Activated naive CD8-positive, alpha-beta T cell treated with anti-CD3 and anti-CD28 coated beads, Interleukin-2, amount 50 U/mL, for 24 hours (primary cell): ENCODE measurements at places on chromosomes 12 and 14.

GRCh38 chr12:46259071-46259470 lies 9.8 kb downstream of the SLC38A1 start:
- peaks cover 61% of the 10 kb centered on the region for H3K36me3 ChIP-seq
- H3K4me1 ChIP-seq, result peaks cover 60% of the 10 kb centered on the region

DNA sequence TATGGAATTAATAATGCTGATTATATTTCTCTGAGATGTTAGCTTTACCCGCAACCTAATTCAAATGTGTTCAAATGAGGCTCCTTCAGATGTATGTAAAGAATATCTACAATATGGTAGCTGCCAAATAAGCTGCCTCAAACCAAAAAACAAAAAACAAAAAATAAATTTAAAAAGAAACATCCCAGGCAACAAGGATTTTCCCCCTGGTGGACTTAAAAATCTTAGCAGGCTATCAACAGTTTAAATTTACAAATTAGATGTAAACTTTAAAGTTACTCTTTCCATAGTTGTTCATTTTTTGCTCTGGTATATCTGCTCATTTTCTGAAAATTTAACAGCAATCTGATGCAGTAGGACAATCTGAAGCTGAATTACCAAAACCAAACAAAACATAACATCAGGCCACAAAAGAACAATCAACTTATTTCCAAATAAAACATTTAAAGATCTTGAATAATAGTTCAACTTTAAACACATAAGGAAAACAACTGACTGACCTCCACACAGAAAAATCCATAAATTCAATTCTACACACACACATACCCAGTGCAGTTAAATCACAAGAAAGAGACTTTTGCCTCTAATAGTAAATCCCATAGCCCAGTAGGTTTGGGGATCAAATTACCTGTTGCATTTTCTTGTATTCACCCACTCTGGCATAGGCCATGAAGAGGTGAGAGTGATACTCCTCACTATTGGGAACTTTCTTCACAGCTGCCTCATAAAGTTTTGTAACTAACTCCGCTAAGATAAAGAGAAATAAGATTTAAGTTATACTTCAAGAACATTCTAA lies 21.3 kb downstream of the NAA25 start:
- H3K27me3 ChIP-seq, result no peaks in the 10 kb centered on the region
- peaks cover 22% of the 10 kb centered on the region for H3K4me1 ChIP-seq
- DNase-seq, result no peak
- H3K36me3 ChIP-seq, result peaks cover 52% of the 10 kb centered on the region
- H3K27ac ChIP-seq, result no peak overlapping the region

- no peaks in the 10 kb centered on the region for H3K4me1 ChIP-seq
- no peaks in the 10 kb centered on the region for H3K36me3 ChIP-seq
- no peak overlapping the region for H3K4me3 ChIP-seq
- no peak overlapping the region for H3K27ac ChIP-seq
These were observed 24.0 kb downstream of the KITLG start for GRCh38 chr12:88556213-88556774.

- no peaks in the 10 kb centered on the region for H3K27me3 ChIP-seq
- no peaks in the 10 kb centered on the region for H3K4me1 ChIP-seq
- no peaks in the 10 kb centered on the region for H3K36me3 ChIP-seq
- H3K27ac ChIP-seq, result no peak overlapping the region
These were observed 276.5 kb downstream of the TMEM132C start for GRCh38 chr12:128543460-128543859.

DNA sequence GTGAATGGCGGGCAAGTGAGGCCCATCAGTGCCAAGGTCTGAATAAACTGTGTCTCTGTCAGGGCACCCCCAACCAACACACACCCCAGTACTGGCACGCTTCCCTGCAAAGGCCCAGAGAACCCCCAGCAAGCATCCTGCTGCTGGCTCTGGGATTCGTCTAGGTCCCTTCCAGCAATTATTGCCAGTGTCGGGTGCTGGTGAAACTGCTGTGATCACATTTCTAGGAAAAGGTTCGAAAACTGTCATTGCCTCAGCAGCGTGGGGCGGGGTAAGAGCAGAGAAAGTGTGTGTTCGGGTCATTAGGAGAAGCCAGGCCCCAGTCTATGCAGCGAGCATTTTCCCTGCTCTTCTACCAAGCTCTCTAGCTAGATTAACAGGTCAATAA lies 2.5 kb downstream of the FAM222A start:
- H3K4me3 ChIP-seq, result no peak overlapping the region
- DNase-seq, result no peak
- H3K4me1 ChIP-seq, result peaks cover 4% of the 10 kb centered on the region
- peaks cover 45% of the 10 kb centered on the region for H3K27me3 ChIP-seq
- no peaks in the 10 kb centered on the region for H3K36me3 ChIP-seq
- no peak overlapping the region for H3K27ac ChIP-seq

DNA sequence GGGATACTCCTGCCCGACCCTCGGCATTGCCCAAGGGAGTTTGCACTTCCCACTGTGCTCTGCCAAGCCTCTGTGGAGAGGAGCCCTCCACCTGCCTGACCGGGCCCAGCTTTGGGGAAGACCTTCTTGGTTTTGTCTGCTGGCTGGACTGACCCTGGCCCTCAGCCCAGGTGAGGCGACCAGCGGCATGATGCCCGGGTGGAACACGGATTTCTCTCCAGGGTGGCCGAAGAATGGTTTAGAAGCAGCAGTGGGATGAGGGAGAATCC lies 15.6 kb downstream of the ZBTB42 start:
- no peaks in the 10 kb centered on the region for H3K27me3 ChIP-seq
- H3K4me3 ChIP-seq, result peak overlapping the region; percentile 89
- H3K36me3 ChIP-seq, result peaks cover 2% of the 10 kb centered on the region
- DNase-seq, result peak; percentile 21

DNA sequence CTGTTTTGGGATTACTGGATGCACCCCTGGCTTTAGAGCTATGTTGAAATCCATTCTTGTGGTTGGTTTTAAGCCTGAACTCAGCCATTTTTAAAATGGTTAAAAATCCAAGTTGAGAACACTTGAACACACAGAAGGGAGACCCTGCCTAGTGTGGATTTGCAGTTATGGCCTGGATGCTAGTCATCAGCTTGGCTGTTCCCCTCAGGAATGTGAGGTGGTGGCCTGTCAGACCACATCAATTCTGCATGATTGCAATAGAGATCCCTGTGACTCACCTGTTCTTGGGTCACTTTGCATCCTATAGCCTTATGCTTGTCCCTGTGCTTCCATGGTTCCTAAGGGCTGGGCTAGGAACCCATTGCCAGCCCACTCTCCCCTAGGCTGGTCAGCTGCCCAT lies 454.1 kb downstream of the ATP23 start:
- no peaks in the 10 kb centered on the region for H3K36me3 ChIP-seq
- H3K4me1 ChIP-seq, result no peaks in the 10 kb centered on the region
- peaks cover 6% of the 10 kb centered on the region for H3K27me3 ChIP-seq

GRCh38 chr12:3061059-3061458 lies 16.1 kb upstream of the TSPAN9 start:
- no peak overlapping the region for H3K4me3 ChIP-seq
- H3K27ac ChIP-seq, result no peak overlapping the region
- H3K36me3 ChIP-seq, result no peaks in the 10 kb centered on the region
- DNase-seq, result no peak
- peaks cover 24% of the 10 kb centered on the region for H3K27me3 ChIP-seq
- no peaks in the 10 kb centered on the region for H3K4me1 ChIP-seq

GRCh38 chr14:21185491-21185890 lies 29.6 kb upstream of the OR5AU1 start:
- DNase-seq, result no peak
- H3K36me3 ChIP-seq, result peaks cover 2% of the 10 kb centered on the region

GRCh38 chr12:121653999-121654398 lies 15.5 kb downstream of the MORN3 start:
- H3K36me3 ChIP-seq, result peaks cover 15% of the 10 kb centered on the region
- no peaks in the 10 kb centered on the region for H3K27me3 ChIP-seq
- H3K4me1 ChIP-seq, result peaks cover 47% of the 10 kb centered on the region
- DNase-seq, result no peak
- no peak overlapping the region for H3K4me3 ChIP-seq

DNA sequence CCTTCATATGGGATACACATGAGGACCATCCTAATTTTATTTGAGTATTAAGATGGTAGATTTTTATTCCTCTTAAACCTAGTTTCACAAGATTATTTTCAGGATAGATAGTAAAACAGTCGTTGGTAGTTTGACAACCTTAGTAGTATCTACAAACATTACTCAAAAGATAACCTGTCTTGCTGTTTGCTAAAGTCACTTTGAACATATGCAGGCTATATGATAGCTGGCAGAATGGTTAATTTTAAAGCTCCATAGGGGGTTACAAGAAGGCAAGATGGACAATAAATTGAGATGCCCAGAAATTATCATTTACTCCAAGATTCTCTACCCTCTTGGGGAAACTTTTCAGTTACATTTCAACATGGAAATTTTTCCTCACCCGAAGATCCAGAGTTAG lies 525.7 kb downstream of the SOX5 start:
- DNase-seq, result no peak
- no peaks in the 10 kb centered on the region for H3K4me1 ChIP-seq
- no peak overlapping the region for H3K27ac ChIP-seq
- no peak overlapping the region for H3K4me3 ChIP-seq
- no peaks in the 10 kb centered on the region for H3K27me3 ChIP-seq
- H3K36me3 ChIP-seq, result no peaks in the 10 kb centered on the region

DNA sequence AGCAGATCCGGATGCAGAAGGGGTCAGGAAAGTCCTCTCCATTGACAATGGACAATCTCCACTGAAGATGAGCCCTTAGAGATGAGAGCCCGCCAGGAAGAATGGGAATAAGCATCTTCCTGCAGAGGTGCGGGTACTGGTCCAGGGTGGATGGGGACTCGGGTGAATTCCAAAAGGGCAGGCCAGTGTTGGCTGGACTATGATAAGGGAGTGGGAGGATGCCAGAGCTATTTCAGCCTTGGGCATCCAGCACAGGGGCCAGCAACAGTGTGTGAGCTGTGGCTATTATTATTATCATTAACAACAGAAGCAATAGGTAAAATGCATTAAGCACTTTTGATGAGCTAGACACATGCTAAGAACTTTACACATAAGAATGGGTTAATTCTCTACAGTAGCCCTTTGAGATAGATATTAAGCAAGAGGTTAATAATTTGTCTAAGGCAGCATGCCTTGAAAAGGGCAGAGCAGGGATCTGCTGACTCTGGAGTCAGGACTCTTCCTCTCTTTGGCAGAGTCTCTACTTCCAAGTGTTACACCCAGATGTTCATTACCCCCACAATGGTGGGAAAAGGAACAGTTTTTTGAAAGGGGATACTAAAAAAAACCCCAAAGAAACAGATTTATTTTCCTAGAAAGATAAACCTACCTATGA lies 55.2 kb downstream of the PRICKLE1 start:
- H3K4me1 ChIP-seq, result no peaks in the 10 kb centered on the region
- H3K27ac ChIP-seq, result no peak overlapping the region
- H3K4me3 ChIP-seq, result no peak overlapping the region
- DNase-seq, result no peak
- H3K27me3 ChIP-seq, result peaks cover 9% of the 10 kb centered on the region
- no peaks in the 10 kb centered on the region for H3K36me3 ChIP-seq

- H3K27me3 ChIP-seq, result peaks cover 18% of the 10 kb centered on the region
- H3K36me3 ChIP-seq, result no peaks in the 10 kb centered on the region
- no peaks in the 10 kb centered on the region for H3K4me1 ChIP-seq
- no peak for DNase-seq
- H3K4me3 ChIP-seq, result no peak overlapping the region
These were observed 89.1 kb downstream of the BBS10 start for GRCh38 chr12:76259106-76259505.

DNA sequence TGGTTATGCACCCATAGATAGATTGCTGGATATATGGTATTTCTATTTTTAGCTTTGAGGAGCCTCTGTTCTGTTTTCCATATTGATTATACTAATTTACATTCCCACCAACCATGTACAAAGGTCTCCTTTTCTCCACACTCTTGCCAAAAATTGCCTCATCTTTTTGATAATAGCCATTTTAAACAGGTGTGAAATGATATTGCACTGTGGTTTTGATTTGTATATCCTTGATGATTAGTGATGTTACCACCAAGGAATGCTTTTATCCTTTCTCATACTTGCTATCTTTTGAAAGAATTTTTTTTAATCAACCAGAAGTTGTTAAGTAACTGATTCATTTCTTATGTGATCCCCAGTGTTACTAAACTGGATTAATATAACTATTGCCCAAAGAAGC lies 60.0 kb downstream of the BBS10 start:
- peaks cover 21% of the 10 kb centered on the region for H3K27me3 ChIP-seq
- no peak overlapping the region for H3K27ac ChIP-seq
- no peaks in the 10 kb centered on the region for H3K36me3 ChIP-seq
- no peak overlapping the region for H3K4me3 ChIP-seq

DNA sequence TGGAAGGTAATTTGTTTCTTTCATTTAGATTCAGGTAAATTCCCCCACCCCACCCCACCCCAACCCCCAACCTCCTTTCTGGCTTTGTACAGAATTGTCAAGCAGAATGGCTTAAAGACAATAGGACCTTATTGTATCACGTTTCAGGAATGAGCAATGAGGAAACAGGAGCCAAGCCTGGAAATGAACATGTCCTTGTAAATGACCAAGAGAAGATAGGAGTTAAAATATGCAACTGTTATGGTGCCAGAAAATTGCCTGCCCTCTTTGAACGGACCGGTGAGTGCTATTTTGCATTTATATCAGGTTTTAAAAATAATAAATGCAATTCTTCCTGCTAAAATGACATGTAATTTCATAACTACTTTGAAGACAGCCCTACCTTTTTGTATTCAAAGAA lies 141.6 kb upstream of the PELI2 start:
- peaks cover 1% of the 10 kb centered on the region for H3K36me3 ChIP-seq
- H3K4me1 ChIP-seq, result peaks cover 8% of the 10 kb centered on the region
- H3K4me3 ChIP-seq, result no peak overlapping the region
- DNase-seq, result no peak

- no peak for DNase-seq
- peaks cover 13% of the 10 kb centered on the region for H3K27me3 ChIP-seq
- H3K27ac ChIP-seq, result no peak overlapping the region
- H3K36me3 ChIP-seq, result no peaks in the 10 kb centered on the region
- peak overlapping the region; percentile 86 for H3K4me3 ChIP-seq
- H3K4me1 ChIP-seq, result peaks cover 32% of the 10 kb centered on the region
These were observed 650 bp downstream of the HEBP1 start for GRCh38 chr12:12999271-12999958.

DNA sequence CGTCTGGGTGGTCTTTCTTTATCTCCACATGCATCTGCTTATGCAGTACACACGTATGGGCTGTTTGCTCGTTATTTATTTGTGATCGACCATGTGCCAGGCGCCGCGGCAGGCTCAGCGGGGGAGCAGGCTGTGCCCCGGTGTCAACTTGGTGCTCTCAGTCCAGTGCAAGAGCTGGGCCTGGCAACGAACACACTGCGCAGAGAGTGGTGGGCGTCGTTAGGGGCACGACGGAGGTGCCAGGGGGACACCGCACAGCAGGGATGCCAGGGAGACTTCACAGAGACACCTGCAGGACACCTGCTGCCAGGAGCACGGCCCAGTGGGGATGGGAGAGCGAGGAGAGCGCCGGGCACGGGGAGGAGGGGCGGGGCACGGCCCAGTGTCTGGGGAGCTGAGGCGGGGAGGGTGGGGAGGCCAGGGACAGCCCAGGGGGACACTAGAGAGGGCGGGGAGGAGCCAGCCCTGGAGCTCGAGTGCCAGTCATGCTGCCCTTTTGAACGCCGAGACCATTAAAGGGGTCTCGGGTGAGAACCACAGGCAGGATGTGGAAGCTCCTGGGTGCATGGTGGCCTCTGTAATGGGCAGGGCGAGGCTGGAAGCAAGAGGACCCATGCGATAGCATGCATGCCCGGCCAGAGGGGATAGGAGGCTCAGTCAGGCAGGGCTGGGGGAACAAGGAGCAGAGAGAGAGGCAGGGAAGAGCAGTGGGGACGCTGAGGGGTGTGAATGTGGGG lies 652 bp upstream of the LRCOL1 start:
- peaks cover 60% of the 10 kb centered on the region for H3K27me3 ChIP-seq
- peaks cover 14% of the 10 kb centered on the region for H3K4me1 ChIP-seq
- no peak overlapping the region for H3K27ac ChIP-seq
- DNase-seq, result no peak
